Left forelimb (tissue), 1 donor: ENCODE measurements at places on chromosomes 12 and 14.

- no peak for DNase-seq
Measured at GRCh38 chr14:85921241-85921640, 391.3 kb downstream of the FLRT2 start.

- DNase-seq: no peak
Measured at GRCh38 chr14:97824218-97824617, 1027.0 kb downstream of the VRK1 start.

DNA sequence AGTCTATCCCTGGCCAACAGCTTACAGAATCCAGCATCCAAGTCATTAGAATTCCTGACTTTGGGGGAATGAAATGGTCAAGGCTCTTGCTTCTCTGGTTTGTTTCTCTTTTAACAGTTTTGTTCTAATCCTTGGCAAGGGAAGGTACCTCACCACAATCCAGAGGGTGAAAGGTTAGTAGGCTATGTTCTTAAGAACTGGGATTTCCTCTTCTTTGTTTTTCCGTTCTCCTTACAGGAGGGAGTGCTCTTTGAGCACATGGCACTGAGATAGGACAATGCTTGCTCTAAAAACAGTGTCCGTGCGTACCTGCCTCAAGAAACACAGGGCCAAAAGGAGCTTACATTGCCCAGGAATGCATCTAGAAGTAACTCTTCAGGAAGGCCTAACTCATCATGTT lies 156.6 kb downstream of the GCH1 start:
- DNase-seq: no peak

DNA sequence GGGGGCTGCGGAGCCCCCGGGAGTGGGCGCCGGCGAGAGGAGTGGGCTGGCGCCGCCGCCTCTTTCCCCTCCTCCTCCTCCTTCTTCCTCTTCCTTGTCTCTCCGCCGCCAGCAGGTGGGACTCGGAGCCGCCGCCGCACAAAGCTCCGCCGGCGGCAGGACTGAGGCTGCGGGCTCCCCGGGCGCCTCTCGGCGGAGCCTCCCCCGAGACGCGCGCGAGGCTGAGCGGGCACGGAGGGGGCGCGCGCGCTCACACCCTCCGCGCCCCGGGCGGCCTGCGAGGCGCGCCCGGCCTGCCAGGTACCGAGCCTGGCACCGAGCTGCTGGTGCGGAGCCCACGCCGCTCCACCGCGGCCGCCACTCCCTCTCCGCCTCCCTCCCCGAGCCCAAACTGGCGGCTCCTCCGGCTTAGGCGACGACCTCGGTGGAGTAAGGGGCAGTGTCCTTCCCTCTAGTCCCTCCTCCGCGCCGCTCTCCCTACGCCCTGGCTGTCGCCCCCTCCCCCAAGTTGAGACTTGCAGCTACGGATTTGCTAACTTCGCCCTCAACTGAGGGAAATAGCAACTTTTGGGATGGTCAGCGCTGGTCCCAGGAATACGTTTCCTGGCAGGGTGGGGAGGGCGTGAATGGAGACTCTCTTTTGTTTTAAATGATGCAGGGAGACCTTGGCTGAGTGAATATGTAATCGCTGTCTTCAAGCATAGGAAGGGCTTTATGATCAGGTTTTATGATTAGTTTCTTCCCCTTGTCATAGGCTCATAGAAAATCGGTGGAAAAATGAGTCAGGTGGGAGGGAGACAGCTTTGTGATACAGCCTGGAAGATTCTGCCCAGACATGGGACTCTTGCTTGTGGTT lies 199.5 kb upstream of the CAND1 start:
- peak; percentile 70 for DNase-seq

DNA sequence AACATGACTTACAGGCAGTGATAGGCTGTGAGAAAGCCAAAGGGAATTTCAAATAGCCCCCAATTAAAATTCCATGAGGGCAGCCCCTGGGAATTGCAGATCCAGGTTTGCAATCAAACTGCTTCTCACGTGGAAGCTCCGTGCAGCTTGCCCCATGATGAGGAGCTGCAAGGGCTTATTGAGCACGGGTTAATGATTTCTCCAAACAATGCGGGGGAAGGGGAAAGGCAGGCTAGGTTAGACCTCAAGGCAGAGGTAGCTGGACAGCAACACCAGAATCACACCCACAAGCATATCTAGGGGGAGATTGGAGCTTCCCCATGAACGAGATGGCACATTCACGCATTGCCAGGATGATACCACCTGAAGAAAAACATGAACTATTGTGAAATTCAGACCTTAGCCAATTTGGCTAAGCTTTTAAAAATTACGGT lies 5.0 kb upstream of the DUSP6 start:
- DNase-seq: no peak

- DNase-seq: peak; percentile 38
Measured at GRCh38 chr14:74507085-74507484, 13.5 kb downstream of the ISCA2 start.

- DNase-seq: no peak
Measured at GRCh38 chr12:5963515-5963914, 18.5 kb upstream of the ANO2 start.

DNA sequence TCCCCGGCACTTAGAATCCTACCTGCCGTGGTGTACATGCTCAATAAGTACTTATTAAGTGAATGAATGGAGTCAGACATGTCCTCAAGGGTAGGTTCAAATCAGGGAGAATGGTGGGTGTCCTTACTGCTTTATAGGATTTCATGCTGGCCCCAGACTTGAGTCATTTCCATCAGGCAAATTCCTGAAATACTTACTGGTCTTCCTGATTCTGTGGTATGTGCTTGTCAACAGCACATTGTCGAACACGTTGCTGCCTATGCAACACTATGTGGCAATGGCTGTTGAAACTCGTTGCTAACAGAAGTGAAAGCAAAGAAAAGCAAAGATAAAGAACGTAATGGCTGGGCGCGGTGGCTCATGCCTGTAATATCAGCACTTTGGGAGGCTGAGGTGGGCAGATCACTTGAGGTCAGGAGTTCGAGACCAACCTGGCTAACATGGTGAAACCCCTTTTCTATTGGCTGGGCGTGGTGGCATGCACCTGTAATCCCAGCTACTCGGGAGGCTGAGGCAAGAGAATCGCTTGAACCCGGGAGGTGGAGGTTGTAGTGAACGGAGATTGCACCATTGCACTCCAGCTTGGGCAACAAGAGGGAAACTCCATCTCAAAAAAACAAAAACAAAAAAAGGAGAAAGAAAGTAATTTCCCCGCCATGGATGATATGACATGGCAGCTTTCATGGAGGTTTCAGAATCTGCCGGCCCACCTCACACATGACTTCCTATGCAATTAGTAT lies 214.9 kb downstream of the ZFP36L1 start:
- no peak for DNase-seq

DNA sequence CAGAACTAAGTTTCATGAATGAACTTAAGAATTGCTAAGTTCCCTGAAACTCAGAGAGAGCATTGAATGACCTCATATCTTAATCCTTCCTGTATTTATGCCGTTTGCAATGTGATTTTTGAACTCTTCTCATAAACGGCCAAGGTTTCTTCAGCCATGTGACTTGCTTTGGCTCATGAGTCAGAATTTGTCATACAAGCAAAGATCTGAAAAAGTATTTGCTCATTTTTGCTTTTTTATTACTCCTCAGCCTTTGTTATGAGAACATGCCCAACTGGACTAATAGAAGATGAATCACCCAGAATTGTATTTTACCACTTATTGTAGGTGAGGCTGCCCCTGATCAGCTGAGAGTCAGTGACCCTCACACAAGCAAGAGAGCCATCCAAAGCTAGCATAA lies 693.8 kb downstream of the BCL11B start:
- no peak for DNase-seq

DNA sequence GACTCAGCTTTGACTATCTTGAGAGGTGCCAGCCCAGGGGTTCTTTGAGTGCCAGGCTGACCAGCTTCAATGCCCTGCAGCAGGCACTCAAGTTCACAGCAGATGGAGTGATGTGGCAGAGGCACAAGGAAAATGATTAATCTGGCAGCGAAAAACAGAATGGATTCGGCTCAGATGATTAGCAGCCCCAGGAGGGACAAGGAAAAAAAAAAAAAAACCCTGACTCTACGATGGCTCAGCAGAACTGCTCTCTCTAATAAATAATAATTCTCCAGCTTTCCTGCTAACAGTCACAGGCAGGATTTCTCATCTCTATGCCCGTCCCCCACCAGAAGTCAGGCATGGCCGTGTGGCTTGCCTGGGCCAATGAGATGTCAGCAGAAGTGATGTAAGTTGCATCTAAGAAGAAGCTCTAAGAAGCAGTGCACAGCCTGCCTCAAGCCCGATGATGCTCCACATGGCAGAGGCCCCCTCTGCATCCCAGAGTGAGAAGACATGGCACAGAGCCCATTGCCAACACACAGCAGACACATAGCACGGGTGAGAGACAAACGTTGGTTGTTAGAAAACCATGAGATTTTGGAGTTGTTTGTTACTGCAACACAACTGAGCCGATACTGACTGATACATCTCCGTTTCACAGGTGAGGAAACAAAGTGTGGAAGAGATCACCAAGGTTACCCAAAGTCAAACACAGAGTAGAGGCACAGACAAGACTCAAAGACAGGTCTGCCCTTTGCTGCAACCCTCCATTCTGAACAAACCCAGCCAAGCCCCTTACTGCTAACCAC lies 111.0 kb downstream of the SCARB1 start:
- no peak for DNase-seq

- DNase-seq: no peak
Measured at GRCh38 chr14:103319422-103319821, 14.6 kb upstream of the EIF5 start.

DNA sequence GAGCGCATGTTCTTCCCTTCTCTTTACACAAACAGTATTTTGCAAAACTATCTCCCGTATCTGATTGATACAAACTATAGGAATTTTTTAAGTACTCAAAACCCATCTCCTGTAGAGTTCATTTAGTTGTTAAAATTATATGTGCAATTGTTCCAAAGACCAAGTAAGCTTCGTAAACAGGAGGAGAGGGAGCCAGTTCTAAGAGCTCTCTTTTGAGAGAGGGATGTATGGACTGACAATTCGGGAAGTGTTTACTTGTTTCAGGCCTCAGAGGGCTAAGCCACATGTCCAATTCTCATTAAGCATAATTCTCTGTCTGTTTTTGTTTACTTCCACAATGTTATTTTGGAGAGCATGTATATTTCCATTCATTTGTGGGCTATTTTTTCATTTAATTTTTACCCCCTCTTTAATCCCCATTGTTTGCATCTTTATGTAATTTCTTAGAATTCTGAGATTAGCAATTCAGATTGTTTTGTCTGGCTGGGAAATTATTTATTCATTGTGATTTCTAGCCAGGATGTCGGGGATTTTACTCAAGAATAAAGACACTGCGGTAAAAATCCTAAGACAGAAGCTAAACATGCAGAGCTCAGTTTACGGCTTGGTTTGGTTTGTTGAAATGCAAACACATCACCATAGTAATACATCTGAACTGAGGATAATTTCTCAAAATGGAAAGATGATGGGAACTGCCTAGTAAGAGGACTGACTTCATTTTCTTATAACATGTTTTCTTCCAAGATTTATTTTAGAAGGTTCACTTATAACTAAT lies 126.8 kb downstream of the KCNK10 start:
- no peak for DNase-seq

GRCh38 chr12:2410496-2410895 lies 357.7 kb downstream of the CACNA1C start:
- no peak for DNase-seq

- DNase-seq: no peak
Measured at GRCh38 chr12:114933428-114934160, 249.6 kb upstream of the TBX3 start.

DNA sequence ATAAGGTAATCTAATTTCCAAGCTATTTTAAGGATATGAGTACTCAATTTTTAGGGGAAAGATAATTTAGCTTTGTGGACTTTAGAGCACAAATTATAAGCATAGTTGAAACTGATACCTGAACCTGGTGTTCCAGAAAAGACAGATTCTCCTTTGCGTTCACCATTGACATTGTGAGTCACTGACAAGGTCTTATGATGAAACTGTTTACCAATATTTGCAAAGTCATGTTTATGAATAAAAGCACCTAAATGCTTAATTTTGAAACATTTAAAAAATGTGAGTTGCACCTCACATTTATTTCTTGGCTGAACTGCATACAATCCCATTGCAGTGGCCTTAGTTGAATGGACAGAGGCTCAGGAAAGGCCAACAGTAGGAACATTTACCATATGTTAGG lies 3.9 kb downstream of the BCAT1 start:
- no peak for DNase-seq

GRCh38 chr12:132222096-132222807 lies 78.0 kb downstream of the NOC4L start:
- no peak for DNase-seq

DNA sequence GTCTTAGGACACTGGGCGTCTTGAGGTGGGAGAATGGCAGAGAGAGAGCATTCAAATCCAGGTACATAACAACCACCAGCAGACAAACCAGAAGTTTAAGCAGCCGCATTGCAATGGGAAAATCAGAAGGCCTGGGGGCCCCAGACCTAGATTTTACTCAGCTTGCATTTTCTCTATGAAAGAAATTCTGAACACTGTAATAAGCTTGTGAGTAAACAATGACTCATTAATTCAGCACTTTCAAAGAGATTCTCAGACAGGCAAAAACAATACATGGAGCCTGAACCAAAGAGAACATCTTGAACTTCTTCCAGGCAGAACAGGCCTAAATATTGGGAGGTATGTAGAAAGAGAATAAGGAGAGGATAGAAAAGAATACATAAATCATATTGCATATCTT lies 69.8 kb upstream of the IFNG-AS1 start:
- DNase-seq: no peak

- DNase-seq: no peak
Measured at GRCh38 chr12:52871291-52872039, 22.7 kb upstream of the KRT78 start.

- DNase-seq: no peak
Measured at GRCh38 chr12:3341594-3341993, 149.4 kb upstream of the PRMT8 start.

DNA sequence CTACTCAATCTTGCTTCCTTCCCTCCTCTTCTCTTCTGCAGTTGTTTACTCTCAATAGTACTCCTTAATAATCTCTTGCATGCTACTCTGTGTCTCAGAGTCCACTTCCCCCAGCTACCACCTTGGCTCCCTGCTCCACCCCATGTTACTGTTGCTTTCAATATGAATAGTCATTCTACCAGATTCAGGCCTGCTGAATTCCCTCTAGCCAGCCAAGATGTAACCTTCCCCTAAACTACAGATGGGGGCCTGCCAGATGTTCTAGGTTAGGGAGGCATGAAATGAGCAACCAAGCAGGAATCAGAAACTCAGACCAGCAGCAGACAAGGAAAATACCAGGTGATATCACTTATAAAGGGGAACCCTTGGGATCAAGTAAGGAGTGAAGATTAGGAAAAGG lies 392.1 kb upstream of the DDHD1 start:
- DNase-seq: no peak

DNA sequence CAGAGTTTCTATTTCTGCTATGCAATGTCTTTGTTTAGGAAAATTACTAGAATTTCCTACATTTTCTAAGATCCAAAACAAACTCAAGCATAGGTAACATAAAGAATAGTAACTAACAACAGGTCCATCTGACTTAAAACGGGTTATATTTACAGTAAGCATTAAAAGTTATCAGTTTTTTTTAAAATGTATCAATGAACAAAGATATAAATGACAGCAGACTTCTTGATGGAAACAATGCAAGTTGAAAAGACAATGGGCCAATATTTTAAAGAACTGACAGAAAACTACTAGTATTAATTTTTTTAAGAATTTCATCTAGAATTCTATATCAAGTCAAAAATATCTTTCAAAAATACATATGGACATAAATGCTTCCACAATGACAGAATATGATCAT lies 367.1 kb upstream of the MGAT4C start:
- no peak for DNase-seq
